ENCODE measurements at places on chromosomes 11 and 22.

- peak; percentile 26 for DNase-seq
Measured at GRCh38 chr11:117424781-117425180, 97.1 kb downstream of the CEP164 start.

DNA sequence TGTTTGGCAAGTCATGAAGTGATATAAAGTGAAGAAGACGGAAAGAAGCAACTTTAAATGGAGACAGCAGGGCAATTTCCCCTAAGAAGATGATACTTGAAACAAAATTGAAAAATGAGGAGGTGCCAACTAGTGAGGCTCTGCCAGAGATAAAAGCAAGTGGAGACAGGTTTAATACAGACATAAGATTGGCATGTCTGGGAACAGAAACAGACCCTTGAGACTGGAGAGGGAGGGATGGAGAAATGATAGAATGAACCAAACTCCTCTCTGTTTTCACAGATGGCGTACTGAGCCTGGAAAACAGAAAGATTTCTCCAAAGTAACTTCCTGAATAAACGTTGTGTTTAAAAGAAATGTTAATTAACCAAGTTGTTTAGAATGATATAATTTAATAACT is 354.5 kb upstream of the ANO5 start:
- no peak for DNase-seq

DNA sequence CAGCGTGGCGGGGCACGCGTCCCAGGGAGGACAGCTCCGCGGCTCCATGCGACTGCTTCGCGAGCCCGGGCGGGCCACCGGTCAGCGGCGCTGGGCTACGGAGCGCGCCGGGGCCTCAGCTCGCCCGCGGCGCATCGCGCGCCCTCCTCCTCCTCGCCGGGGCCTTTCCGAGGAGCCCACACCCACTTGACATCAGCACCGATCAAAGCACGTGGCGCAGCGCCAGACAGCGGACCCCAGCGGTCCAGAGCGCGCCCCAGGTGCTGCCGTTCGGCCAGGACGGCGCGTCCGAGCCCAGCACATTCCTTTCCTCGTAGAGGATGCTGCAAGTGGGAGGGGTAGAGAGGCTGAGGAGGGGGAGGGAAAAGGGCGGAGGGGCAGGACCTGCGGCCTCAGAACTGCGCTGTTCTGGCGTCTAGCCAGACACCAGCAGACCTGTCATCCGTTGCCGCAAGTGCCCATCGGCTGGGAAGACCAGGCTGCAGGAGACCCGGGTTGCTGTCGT is 88.6 kb downstream of the PLEKHA7 start:
- DNase-seq, result peak; percentile 67

DNA sequence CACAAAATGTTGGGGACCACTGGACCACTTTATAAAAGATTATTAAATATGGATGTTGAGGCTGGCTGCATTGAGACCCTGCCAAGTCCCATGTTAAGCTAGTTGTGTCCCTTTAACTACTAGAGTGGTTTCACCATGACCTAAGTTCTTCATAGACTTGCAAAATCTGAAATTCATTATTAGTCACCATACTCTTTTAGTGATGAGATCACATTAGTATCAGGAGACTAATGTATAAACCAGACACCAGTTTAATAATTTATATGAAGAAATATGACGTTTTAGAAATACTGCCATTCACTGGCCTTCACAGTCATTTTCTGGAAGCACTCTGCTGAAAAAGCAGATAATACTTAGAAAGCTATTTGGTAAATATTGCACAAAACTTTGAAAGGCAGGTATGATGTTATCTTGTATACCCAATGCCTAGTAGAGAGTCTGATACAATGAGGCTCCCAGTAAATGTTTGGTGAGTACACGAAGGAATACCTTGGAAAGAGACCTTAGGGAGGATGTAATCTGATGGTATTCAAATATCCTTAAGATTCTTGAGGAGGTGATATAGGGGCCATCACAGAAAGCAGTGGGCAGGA is 728.2 kb upstream of the ANO5 start:
- DNase-seq, result no peak

DNA sequence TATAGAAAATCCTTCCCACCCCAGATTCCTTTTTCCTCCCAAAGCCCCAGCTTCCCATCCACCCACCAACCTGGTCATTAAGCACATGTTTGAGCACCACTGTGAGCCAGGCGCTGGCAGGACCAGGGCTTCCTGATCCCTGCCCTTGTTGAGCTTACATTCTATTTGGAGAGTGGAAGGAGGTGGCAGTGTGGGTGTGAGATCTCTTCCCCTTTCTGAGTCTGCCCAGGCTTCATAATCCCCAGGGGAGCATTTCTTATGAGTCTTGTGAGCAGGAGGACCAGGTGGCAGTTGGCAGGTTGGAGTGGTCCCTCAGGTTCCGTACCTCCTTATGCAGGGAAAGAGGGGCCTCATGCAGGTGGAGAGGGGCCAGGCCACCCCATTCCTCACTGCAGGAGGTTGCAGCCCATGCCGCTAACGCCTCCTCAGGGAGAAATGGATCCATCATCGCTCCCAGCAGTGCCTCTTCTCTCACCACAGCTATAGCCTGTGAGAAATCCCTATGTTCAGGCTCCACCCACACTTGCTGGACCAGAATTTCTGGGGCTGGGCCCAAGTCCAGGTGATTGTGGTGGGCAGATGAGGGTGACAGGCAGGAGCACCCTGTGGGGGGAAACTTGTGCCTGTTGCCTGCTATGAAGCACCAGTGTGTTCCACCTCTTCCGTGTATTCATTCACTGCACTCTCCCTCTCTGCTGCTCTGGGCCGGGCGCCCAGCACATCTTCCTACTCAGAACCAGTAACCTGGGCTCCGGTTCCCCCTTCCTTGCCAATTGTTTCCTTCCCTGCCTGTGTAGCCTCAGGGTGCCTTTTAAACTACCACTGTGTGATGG is 23.5 kb downstream of the UBE2L3 start:
- DNase-seq, result no peak

DNA sequence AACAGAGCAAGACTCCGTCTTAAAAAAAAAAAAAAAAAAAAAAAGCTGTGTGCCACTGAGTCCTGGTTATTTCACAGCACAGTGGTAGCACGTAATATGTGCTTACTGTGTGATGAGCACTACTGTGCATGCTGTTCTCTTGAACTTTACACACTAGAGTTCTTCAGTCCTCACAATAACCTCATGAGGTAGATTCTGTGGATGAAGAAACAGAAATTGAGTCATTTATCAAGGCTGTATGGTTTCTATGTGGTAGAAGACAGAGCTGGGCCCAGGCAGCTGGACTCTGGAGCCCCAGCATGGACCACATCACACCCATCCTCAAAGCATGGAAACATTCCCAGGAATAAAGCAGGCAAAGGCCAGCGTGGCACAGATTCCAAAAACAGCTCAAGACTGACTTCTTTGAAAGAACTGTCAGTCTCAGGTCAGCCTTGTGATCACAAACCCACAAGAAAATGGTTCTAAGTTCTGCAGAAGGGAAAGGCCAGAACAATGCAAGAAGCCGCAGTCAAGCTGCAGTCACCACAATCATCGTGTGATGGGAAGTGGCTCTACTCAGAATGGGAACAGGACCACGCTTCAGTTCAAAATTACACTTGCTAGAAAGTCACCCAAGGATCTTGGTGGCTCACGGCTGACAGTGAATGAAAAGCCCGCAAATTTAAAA is 49.5 kb downstream of the MICAL3 start:
- no peak for DNase-seq

Data from sciatic nerve (tissue), 2 donors.